Fibroblast of mammary gland (primary cell): ENCODE measurements at places on chromosomes 6 and 20.
A peak's percentile ranks its signal among the peaks of the same experiment; 100 is the strongest.

DNA sequence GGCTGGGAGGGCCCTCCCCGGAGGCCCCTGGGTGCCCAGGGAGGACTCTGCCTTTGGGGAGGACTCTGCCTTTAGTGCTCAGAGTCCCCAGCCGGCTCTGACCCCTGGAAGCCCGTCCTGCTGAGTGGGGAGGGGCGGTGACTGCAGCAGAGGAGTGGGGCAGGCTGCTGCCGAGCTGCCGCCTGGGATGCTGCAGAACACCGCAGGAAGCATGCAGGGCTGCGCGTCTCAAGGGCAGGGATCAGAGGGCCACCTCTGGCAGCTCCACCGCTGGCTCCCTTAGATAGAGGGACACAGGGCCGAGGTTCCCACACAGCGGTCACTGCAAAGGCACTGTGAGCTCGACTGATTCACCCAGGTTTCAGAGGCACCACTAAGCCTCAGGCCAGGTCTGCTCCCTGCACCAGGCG lies 82.2 kb upstream of the GATA5 start:
- no peak for DNase-seq

DNA sequence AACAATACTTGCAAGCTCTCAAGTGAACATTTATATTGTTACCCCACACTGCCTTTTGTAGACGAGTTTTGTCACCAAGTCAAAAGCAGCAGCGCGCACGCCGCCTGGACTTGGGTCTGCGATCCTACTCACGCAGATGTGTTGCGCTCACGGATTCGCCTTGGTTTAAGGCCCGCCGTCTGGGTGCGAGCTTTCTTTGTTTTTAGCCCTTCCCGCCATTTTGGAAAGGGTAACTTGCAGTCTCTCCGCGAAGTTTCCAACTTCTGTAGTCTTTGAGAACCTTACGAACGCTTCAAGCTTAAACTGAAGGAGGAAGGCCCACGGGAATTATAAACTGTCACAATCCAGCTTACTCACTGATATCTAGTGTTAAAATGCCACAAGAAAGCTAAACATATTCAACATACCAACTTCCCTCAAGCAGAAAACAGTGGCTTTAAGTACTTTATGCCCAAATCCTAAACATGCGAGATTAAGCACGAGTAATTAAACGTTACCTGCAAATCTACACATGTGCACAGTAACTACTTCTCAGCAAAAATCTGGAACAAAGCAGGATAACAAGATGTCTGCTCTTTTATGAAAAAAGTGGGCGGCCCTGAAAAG lies 80.4 kb upstream of the BTN3A2 start:
- DNase-seq, result peak; percentile 71

DNA sequence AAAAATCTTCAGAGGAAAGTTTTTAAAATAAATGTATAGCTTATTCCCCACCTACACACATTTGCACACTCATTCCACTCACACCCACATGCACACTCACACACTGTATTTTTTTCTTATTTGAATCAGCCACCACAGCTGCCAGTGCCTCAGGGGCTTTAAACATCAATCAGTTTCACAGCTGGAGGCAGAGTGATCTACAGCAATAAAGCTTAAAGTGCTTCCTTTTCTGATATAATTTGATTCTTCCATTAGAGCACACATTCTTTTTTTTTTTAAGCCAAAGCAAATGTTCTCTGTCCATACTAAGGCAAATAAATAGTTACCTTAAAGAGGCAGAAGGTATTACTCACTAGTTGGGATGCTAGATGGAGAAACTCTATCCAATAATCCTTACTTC lies 498.8 kb upstream of the POU3F2 start:
- no peak for DNase-seq

- DNase-seq, result no peak
Observed at GRCh38 chr6:159212525-159213280, 43.5 kb downstream of the FNDC1 start.

GRCh38 chr6:15512126-15512525 lies 150.7 kb downstream of the DTNBP1 start:
- DNase-seq, result peak; percentile 38

DNA sequence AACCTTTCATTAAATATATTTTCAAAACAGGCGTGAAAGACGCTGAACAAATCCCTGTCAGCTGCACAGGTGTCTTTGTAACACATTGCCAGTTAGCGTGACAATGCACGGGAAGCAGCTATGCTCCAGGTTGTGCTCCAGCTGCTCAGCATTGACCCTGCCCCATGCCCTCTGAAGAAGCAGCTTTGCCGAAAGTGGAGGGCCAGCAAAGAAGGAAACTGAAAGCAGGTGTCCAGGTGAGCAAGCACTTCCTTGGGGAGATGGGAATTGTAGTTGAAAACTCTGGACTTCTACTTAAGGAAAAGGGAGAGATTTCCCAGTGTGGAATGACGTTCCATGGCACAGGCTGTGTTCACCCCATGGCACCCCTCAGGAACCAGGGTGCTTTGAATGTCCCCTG lies 125.7 kb downstream of the TTLL2 start:
- DNase-seq, result no peak

GRCh38 chr6:139768196-139768595 lies 393.7 kb upstream of the CITED2 start:
- DNase-seq, result no peak

GRCh38 chr6:158081657-158081935 lies 86.5 kb downstream of the SERAC1 start:
- DNase-seq, result no peak
